ENCODE measurements at places on chromosomes 2 and 18. TPM values are rescaled to one million over a fixed set of nuclear protein-coding genes. Genes with fewer than 3 reads are reported as not detected.

The SP5 gene
- total RNA-seq, result 0.98 TPM

The TTR gene
- total RNA-seq, result 1.2 TPM

DNA sequence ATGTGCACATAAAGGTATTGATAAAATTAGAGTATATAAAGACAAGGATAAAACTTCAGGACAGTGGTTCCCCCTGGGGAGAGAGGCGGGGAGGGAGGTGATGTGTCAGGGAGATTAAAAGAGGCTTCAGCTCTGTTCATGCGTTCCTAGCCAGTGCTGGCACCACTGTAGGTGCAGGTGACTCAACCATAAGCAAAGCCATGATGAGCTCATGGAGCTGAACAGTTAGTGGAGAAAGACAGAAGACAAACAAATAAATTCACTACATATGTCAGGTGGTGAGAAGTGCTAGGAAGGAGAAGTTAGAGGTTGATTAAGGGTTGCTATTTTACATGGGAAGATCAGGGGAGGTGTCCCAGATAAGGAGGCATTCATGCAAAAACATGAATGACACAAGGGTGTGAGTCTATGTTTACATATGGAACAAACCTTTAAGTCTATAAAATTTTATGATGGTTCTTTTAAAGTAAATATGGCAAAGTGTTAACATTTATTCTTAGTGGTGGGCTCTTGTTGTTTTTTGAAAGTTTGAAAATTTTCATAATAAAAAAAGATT is 136.0 kb downstream of the ANKRD44 start:
- DNase-seq, result no peak

GRCh38 chr2:17538844-17539554 is 1.5 kb upstream of the VSNL1 start:
- DNase-seq, result peak; percentile 54

GRCh38 chr18:55234366-55235093 is 275.3 kb upstream of the CCDC68 start:
- DNase-seq, result peak; percentile 48

GRCh38 chr18:80145196-80145804 is 36.2 kb downstream of the ADNP2 start:
- DNase-seq, result no peak
